ENCODE measurements at places on chromosomes 5 and 9.

- DNase-seq, result no peak
Measured at GRCh38 chr5:34652914-34653313, 3.2 kb upstream of the RAI14 start.

DNA sequence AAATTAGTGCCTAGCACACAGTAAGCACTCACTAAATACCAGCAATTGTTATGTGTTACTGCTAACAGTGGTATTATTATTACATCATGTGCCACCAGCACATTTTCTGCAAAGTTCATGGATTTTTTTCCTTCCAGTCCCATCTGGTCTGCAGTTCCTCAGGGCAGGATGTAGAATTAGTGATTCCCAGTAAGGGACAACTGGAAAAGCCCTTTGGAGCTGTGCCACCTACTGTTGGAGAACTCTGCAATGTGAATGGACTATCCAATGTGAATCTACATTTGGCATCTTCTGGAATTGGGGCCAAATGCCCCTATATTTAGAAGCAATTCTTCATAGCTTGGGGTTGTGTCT is 154.0 kb downstream of the CDH6 start:
- DNase-seq, result no peak

DNA sequence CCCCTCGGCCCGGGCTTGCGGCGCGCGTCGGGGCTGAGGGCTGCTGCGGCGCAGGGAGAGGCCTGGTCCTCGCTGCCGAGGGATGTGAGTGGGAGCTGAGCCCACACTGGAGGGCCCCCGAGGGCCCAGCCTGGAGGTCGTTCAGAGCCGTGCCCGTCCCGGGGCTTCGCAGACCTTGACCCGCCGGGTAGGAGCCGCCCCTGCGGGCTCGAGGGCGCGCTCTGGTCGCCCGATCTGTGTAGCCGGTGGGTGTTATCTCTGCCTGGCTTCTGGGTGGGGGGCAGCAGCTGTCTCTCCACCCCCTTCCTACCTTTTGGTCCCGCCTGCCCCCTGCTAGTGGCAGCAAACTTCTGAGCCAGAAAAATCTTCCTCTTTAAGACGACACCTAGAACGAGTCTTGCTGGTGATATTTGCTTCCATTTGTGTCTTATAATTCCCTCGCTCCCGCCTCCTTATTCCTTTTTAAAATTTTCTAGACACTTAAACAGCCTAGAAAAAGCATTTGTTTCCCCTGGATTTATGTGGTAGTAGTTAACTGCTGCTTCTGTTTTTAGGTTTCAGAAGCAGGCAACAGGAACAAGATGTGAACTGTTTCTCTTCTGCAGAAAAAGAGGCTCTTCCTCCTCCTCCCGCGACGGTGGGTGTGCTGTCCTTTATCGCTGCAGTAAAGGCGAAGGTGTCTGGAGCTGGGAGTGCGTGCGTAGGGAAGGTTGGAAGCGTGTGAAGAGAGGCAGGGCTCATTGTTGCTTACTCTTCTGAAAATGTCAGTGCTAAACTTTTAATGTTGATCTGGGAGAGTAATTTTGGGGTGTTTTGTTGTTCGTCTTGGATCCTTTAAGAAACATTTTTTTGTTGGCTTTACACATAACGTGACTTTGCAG is 554 bp downstream of the JAK2 start:
- DNase-seq, result peak; percentile 33

DNA sequence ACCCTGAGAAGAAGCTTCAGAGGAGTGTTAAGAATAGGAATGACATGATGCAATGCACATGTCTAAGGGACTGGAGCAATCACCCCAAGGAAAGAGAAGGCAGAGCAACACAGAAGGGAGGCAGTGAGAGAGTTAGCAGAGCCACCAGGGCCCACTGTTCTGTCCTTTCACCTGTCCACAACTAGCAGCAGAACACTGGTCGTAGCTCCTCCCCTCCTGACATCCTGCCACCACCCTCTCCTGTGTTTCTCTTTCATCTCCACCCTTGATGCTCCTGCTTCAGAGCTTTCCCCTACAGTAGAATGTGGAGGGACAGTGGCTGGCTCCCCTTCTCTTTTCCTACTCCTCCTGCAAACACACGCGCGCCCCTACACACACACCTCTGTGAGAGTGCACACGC is 483.4 kb upstream of the KIF2A start:
- DNase-seq, result no peak

DNA sequence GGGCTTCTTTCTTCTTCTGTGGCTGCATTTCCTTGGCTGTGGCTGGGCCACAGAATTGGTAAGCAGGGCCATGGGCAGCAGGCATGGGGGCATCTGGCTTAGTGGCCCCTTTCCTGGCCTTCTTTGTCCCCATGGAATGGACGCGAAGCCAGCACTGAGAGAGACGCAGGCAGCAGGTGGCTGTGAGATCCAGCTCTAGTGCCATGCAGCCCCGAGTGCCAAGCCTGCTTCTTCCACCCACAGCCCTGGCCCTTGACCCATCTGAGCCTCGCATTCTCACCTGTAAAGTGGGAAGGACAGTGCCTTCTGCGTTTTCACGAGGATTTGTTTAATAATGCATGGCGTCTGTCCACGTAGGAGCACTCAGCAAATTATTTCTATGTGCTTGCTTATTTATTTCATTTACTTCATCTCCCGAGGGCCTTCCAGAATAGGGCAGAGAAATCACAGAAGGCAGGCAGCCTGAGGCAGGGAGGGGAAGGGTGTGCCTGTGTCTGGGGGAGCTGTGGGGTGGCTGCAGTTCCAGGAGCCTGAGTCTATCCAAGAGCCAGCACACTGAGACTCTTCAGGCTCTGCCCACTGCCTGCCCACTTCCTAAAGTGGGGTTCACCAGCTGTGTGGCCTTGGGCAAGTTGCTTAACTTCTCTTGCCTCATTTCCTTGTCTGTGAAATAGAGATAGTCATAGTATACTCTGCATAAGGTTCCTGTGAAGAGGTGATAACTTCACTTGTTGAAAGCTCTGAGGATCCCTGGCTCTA is 55.2 kb downstream of the NTNG2 start:
- no peak for DNase-seq

DNA sequence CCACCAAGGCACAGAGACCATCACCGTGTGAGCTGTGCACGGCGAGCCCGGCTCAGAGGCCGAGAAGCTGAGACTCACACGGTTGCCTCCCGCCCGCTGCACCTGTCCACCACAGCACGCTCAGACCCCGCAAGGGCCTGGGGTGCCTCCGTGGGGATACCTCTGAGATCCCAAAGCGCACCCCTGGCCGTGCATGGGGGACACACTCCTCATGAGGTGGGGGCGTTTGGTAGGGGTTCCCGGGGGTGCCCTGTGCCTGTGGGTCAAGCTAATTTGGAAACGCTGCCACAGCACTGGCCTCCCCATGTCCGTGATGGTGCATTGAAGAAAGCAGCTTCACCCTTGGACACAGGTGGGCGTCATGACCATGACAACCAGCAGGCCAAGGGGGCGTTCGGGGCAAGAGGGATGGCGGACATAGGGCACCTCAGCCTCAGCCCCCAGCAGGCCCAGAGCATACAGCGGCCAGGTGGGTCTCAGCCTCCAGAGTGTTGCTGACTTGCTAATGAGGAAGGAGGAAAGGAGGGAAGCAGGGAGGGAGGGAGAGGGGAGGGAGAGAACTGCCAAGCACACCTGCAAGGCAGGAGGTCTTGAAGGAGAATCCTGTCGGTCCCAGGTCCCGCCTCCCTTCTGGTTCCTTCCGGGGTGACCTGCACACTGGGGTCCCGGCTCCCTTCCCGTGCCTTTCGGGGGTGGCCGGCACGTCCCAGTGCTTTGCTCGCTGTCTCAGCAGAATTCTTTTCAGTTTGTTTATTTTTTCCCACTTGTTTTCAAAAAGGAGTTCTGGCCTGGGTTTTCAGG is 34.7 kb downstream of the GLT6D1 start:
- DNase-seq, result no peak

- DNase-seq, result no peak
Measured at GRCh38 chr5:66597183-66597757, 1.1 kb downstream of the MAST4 start.

DNA sequence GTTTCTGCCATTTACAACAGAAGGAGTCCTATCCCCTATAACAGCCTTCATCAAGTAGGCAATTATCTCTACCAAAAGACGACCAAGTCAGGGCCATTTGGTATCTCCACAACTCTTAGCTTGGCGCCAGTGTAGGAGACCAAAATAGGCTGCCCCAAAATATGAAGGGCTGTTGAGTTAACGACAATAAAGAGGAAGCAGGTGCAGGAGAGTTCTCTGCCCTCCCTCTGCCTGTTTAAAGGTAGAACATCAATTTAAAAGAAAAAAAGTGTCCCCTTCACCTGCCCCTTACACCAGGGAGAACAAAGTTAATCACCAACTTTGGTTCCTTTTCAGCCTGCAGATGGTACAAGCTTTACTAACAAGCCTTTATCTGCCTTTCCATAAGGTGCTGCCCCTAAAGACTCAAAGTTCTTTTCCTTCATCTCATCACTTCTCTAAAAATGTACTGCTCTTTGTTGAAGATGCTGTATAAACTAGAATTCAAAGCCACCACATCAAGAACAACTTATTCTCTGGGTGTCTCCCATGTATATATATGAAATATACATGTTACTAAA is 33.3 kb downstream of the PPP1R2B start:
- DNase-seq, result no peak

DNA sequence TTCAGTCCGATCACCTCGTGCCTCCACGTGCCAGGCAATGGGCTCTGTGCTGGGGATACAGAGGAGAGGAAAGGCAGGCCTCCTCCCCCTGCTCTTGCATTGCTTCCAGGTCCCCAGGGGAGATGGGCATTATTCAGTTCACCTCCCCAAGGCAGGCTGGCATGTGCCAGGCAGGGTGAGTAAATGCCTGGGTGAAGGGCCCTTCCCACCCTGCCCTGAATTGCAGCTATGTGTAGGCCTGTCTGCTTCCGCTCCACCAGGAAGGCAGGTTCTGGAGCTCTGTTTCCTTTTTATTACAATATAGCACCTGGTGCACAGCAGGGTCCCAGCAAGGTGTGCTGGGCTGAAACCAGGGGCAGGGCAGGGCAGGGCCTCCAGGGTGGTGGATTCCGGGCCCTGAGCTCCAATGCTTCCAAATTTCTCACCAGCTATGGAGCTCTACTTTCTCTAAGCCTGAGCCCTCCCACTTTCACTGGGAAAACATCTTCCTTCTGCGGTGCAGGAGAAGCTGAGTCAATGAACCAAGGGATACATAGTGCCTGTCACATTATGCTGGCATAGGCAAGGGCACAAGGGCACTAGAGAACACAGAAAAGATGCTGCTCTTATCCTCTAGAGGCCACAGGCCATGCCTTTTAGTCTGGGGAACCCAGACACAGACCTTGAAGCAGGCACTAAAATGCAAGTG is 42.0 kb downstream of the SHB start:
- no peak for DNase-seq

GRCh38 chr9:129649726-129650679 is 8.1 kb upstream of the ASB6 start:
- no peak for DNase-seq

DNA sequence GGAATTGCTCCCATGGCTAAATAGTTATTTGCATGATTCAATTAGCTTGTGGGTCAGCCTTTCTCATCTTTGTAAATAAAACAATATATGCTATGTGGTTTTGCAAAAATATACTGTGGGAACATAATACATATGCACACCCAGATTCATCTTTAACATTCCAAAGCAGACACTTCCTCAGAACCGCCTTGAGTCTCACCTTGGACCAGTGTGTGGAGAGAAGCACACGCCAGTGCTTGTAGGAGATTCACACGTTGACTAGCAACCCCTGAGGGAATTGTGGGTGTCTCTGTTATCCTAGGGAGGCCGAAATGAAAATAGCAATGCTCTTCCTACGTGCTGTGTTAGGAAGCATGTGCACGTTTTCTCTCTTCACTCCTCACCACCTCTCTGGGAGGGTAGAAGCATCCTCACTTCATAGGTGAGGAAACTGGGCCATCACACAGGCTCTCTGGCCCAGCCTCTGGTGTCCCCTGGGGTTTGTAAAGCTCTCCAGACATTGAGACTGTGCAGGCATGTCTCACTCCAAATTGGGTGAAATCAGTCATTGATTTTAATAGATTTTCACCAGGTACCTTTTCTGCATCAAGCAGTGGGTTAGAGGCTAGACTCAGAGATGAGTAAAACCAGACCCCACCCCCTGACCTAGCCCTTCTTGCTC is 221.7 kb downstream of the PBX3 start:
- no peak for DNase-seq

GRCh38 chr9:124717597-124717996 is 53.5 kb downstream of the NR6A1 start:
- no peak for DNase-seq

- DNase-seq, result no peak
Measured at GRCh38 chr5:72465601-72466563, 41.3 kb downstream of the ZNF366 start.

- DNase-seq, result no peak
Measured at GRCh38 chr9:132408521-132408920, 1.5 kb upstream of the CFAP77 start.

DNA sequence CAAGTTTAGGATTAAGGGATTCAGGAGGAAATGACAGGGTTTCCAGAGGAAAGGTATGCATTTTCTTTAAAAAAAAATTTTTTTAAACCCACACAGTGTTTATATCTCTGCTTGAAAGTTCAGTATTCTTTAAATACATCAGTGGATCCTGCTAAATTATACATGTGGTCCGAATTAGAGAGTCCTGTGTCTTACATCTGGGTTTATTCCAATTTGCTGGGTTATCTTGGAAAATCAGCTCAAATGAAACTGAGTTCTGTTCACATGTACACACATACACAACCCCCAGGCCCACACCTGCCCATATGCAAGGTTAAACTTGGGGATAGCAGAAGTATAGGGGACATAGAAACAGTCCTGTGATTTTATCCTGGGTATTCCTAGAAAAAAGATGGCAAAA is 493.7 kb downstream of the ZNF608 start:
- no peak for DNase-seq

All from tibial nerve (tissue), 4 donors.